ENCODE measurements at places on chromosomes 3 and 15. TPM values are rescaled to one million over a fixed set of nuclear protein-coding genes. Genes with fewer than 3 reads are reported as not detected.

ARPP21 gene
- total RNA-seq, result not detected

GASK1A gene
- 0.63 TPM for total RNA-seq

SMAD6 gene
- 24.0 TPM for total RNA-seq

SLC22A14 gene
- not detected for total RNA-seq

TYRO3 gene
- total RNA-seq, result 7.5 TPM

AGBL1 gene
- not detected for total RNA-seq

PLA2G4E gene
- not detected for total RNA-seq

GFM1 gene
- total RNA-seq, result 38.5 TPM

RHCG gene
- not detected for total RNA-seq

MORC1 gene
- total RNA-seq, result not detected

IL5RA gene
- total RNA-seq, result not detected

SAMMSON gene
- not detected for total RNA-seq

SPRED1 gene
- 34.0 TPM for total RNA-seq
